ENCODE measurements at places on chromosomes 1 and 21.

- no peak for ATAC-seq
These were observed 11.7 kb downstream of the CD244 start for GRCh38 chr1:160850993-160851392.

DNA sequence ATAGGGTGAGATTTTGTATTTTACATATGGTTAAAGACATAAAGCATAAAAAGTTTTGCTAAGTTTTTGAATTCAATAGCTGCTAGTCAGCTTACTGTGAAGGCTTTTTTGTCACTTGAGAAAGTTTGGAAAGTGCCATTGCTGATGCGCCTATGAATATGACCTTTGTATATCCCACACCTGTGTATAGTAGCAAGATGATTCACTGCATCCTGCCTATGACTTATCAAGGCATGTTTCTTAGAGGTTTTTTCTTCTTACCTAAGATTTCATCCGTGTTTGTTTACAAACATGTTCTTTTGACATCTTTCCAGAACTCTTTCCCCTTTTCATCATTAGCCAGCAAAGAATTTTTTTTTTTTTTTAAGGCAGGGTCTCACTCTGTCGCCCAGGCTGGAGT lies 51.5 kb downstream of the PRKAA2 start:
- no peak for ATAC-seq

GRCh38 chr1:184257873-184258272 lies 129.0 kb upstream of the C1orf21 start:
- ATAC-seq, result no peak

DNA sequence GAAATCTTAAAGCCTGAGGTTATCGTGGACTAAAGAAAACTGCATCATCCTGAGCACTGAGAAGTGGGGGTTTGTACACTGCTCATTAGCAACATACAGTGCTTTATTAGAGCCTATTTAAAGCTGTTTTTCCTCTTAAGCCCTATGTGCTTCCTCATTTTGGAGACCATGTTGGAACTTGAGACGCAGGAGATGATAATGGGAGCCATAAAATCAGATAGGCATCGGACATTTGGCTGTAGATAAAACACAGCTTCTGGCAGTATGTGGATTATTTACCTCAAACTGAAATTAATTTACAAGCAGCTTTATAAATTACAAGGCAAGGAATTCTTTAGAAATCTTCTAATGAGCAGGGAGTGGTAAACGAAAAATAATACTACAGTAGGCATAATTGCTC lies 147.7 kb upstream of the IVNS1ABP start:
- no peak for ATAC-seq

- no peak for ATAC-seq
These were observed 63.8 kb downstream of the TBX19 start for GRCh38 chr1:168344517-168344916.

All from esophagus mucosa (tissue), 1 donor.